ENCODE measurements at places on chromosomes 12 and 14. TPM values are rescaled to one million over a fixed set of nuclear protein-coding genes. Genes with fewer than 3 reads are reported as not detected.

Gene PROX2
- polyA plus RNA-seq, result not detected

Gene IKBIP
- polyA plus RNA-seq, result 10.1 TPM

Gene B3GNT4
- not detected for polyA plus RNA-seq

Gene LMNTD1
- not detected for polyA plus RNA-seq

Gene TAS2R9
- polyA plus RNA-seq, result not detected

Gene HOXC10
- not detected for polyA plus RNA-seq

Gene TPPP2
- polyA plus RNA-seq, result not detected

Gene ADAMTS20
- not detected for polyA plus RNA-seq

Gene YEATS4
- polyA plus RNA-seq, result 30.0 TPM

Gene TMPRSS12
- not detected for polyA plus RNA-seq

- H3K36me3 ChIP-seq, result no peaks in the 10 kb centered on the region
- H3K4me1 ChIP-seq, result no peaks in the 10 kb centered on the region
- H3K27me3 ChIP-seq, result no peaks in the 10 kb centered on the region
- no peak for DNase-seq
These were observed 101.1 kb downstream of the OTOGL start for GRCh38 chr12:80200414-80200813.

- DNase-seq, result no peak
- H3K36me3 ChIP-seq, result no peaks in the 10 kb centered on the region
- peaks cover 20% of the 10 kb centered on the region for H3K27me3 ChIP-seq
- no peak overlapping the region for H3K27ac ChIP-seq
- no peak overlapping the region for H3K4me3 ChIP-seq
These were observed 189.3 kb upstream of the G2E3 start for GRCh38 chr14:30369502-30370180.

DNA sequence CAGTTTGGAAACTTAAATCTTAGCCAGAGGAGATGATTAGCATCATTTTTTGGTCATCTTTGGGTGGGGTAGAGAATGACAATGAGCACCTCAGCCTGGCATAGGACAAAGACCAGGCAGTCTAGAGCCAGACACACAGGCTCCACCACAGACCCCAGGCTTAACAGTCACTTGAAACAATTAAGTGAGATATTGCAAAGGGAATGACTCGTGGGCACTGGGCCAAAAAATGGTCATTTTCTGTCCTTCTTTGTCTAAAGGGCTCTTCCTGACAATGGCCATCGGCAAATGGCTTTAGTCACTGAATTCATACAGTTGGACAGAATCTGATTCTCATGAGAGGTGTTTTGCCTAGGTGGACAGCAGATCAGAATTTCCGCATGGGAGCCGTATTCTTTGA lies 78.0 kb upstream of the DICER1 start:
- H3K4me1 ChIP-seq, result peaks cover 52% of the 10 kb centered on the region
- H3K36me3 ChIP-seq, result peaks cover 14% of the 10 kb centered on the region
- H3K27me3 ChIP-seq, result no peaks in the 10 kb centered on the region
- H3K27ac ChIP-seq, result no peak overlapping the region

GRCh38 chr12:9252256-9252655 lies 44.1 kb upstream of the PZP start:
- no peak for DNase-seq
- H3K4me3 ChIP-seq, result no peak overlapping the region
- H3K36me3 ChIP-seq, result no peaks in the 10 kb centered on the region
- peaks cover 19% of the 10 kb centered on the region for H3K27me3 ChIP-seq
- H3K27ac ChIP-seq, result no peak overlapping the region

GRCh38 chr14:33475623-33476022 lies 475.3 kb downstream of the EGLN3 start:
- H3K36me3 ChIP-seq, result no peaks in the 10 kb centered on the region
- H3K4me1 ChIP-seq, result no peaks in the 10 kb centered on the region
- H3K27ac ChIP-seq, result no peak overlapping the region
- no peaks in the 10 kb centered on the region for H3K27me3 ChIP-seq
- H3K4me3 ChIP-seq, result no peak overlapping the region

- no peaks in the 10 kb centered on the region for H3K36me3 ChIP-seq
- H3K27me3 ChIP-seq, result no peaks in the 10 kb centered on the region
- peaks cover 19% of the 10 kb centered on the region for H3K4me1 ChIP-seq
These were observed 94.9 kb downstream of the CHGA start for GRCh38 chr14:93017898-93018297.

- H3K4me1 ChIP-seq, result peaks cover 5% of the 10 kb centered on the region
- H3K27ac ChIP-seq, result no peak overlapping the region
- no peak for DNase-seq
- no peaks in the 10 kb centered on the region for H3K27me3 ChIP-seq
- H3K4me3 ChIP-seq, result no peak overlapping the region
- no peaks in the 10 kb centered on the region for H3K36me3 ChIP-seq
These were observed 111.3 kb downstream of the AEBP2 start for GRCh38 chr12:19550626-19551025.

DNA sequence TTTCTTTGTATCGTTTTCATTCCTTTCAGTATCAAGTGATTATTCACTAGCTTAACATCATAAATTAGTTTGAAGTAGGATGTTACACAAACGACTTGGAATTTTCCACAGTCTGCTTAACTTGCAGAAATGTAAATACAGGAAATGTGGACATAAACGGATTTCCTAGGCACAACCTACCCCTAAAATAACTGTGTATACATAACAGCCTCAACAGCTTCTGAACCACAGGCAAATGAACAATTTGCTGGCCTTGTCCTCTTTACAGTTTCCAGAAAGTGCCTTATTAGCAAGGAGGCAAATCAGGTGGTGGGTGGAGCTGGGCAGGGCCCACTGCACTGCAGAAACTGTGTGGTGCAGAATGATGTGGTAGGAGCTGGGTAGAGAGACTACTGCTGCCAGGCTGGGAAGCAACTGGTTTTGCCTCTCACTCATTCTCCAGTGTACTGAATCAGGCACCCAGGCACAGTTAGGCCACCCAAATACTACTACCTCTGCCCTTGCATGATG lies 14.1 kb downstream of the DRAM1 start:
- H3K4me3 ChIP-seq, result no peak overlapping the region
- H3K27ac ChIP-seq, result no peak overlapping the region
- DNase-seq, result no peak
- no peaks in the 10 kb centered on the region for H3K36me3 ChIP-seq
- peaks cover 7% of the 10 kb centered on the region for H3K4me1 ChIP-seq

- no peak for DNase-seq
- H3K4me1 ChIP-seq, result peaks cover 17% of the 10 kb centered on the region
- peaks cover 8% of the 10 kb centered on the region for H3K36me3 ChIP-seq
- H3K27me3 ChIP-seq, result no peaks in the 10 kb centered on the region
- H3K4me3 ChIP-seq, result peak overlapping the region; percentile 94
These were observed 1.5 kb downstream of the PRDM4 start for GRCh38 chr12:107759410-107759809.

- H3K4me1 ChIP-seq, result no peaks in the 10 kb centered on the region
- H3K27me3 ChIP-seq, result no peaks in the 10 kb centered on the region
- H3K4me3 ChIP-seq, result no peak overlapping the region
- H3K27ac ChIP-seq, result no peak overlapping the region
- no peaks in the 10 kb centered on the region for H3K36me3 ChIP-seq
These were observed 474.4 kb downstream of the APAF1 start for GRCh38 chr12:99119449-99119848.

GRCh38 chr12:27826076-27826475 lies 46.0 kb upstream of the MANSC4 start:
- no peaks in the 10 kb centered on the region for H3K36me3 ChIP-seq

DNA sequence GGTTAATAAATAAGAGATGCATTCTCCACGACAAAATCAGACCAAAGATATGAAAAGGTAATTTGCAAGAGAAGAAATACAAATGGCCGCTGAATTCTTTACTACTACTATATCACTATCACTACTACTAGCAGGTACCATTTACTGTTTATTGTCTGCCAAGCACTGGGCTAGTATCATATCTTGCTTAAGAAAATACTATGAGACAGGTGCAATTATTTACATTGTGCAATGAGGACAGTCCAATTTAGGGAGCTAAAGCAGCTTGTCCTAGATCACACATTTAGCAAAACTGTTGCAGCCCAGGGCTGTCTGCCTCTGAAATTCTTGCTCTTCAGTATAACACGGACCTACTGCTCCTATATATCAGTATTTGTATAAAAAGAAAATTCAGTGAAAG lies 52.8 kb downstream of the CRADD start:
- DNase-seq, result no peak
- H3K27me3 ChIP-seq, result no peaks in the 10 kb centered on the region
- H3K36me3 ChIP-seq, result no peaks in the 10 kb centered on the region
- H3K4me3 ChIP-seq, result no peak overlapping the region
- H3K27ac ChIP-seq, result no peak overlapping the region
